ENCODE measurements at places on chromosomes 5 and 9.

DNA sequence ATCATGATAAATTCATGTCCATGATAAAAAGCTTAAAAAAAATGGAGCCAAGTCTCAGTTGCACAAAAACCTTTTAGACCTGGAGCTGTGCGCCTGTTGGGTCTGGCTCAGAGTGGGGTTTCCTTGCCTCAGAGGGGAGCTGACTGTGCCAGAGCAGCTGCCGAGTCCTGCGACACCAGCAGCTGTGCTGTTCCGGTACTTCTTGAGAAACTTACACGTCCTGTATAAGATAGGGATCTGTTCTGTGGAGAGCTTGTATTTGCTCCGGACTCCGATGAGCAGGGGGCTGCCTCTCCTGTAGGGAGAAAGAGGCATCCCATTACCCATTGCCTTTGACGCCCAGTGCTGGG, 28.6 kb downstream of the GFPT2 start:
- no peak for DNase-seq

DNA sequence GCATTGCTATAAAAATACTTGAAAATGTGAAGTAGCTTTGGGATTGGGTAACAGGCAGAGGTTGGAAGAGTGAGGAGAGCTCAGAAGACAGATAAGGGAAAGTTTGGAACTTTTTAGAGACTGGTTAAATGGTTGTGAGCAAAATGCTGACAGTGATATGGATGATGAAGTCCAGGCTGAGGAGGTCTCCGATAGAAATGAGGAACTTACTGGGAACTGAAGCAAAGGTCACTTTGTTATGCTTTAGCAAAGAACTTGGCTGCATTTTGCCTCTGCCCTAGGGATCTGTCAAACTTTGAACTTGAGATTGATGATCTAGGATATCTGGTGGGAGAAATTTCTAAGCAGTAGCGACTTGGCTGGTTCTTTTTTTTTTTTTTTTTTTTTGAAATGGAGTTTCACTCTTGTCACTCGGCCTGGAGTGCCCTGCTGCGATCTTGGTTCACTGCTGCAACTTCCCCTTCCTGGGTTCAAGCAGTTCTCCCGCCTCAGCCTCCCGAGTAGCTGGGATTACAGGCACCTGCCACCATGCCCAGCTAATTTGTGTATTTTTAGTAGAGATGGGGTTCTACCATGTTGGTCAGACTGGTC, 998.9 kb downstream of the TLE1 start:
- DNase-seq: no peak

- no peak for DNase-seq
These were observed 284.8 kb downstream of the CTNND2 start for GRCh38 chr5:11619339-11620024.

DNA sequence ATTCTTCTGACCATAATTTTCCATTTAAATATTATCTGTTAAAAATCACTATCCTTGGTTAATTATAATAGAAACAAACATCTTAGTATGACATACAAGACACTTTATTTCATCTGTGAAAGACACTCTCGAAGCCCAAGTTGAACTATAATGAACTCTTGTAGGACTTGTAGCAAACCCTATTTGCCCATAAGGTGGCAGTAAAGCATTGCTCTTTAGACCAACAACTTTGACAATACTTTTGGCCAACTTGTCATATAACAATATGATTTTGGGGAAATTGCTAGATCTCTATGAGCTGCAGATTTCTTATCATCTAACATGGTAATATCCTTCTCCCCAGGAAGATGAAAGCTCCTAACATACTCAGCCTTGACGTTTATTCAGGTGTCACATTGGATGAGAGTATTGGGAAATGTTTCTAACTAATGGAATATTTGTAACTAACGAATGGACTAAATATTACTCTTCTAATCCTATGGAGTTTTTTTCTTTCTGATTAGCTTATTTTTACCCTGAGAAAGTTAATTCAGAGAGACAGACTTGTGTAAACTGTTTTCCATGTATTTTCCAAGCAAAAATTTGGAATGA, 11.0 kb downstream of the SPINK14 start:
- DNase-seq: no peak

GRCh38 chr9:70406434-70406862, 8.0 kb downstream of the KLF9 start:
- DNase-seq: no peak

DNA sequence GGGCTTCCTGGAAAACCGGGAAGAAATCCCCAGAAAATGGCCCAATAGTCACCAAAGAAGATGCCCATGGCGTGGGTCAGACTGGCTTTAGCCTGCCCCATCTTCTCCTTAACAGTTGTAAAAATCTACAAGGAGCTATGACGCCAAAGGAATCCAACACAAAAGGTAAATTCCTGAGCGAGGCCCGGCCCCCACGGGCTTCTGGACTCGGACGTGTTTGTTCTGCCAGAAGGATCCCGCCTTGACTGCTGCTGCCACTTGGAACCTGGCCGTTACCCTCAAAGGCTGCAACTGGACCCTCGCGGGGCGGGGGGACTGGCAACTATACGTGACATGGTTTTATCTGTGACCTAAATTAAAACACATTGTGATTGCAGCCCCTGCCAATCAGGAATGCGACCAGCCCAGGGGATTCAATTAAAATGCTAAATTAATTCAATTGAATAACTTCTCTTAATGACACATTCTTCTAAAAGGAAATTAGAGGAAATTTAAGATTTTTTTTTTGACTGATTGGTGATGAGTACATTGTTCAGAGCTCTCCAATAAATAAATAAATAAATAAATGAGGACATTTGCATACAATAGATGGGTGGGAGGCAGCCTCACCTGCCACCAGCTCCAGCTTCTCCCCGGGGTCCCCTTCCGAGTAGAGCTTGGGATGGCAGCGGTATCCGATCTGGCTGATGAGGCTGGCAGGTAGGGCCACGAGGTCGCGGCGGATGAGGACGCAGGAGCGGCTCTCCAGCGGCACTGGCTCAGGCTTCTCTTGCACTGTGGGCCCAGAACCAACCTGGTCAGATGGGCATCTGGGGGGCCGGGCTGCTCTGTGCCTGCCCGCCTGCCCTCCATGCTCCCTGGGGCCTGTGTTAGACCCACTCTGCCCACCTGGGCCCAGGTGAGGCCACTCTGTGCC, 54.7 kb upstream of the UBAC1 start:
- DNase-seq: no peak

- no peak for DNase-seq
These were observed 136.3 kb upstream of the SPRY4 start for GRCh38 chr5:142461028-142461590.

DNA sequence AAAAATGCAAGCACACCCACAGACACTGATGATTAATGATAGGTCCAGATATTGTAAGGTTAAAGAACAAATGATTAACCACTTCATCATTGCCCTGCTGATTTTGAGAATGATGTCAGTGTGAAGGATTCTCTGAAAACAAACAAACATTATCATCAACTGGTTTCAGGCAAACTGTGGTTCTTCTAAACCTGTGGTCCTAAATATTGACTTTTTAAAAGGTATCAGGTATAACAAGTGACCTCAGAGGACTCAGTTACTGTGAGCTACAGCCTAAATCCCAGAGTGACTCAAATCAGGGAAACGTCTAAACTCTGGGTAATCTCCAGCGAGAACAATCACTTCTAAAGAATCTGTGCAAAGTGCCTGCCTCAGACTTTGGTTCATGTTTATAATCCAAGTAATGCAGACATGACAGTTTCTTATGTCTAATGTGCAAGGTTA, 172.3 kb upstream of the CDH6 start:
- no peak for DNase-seq

DNA sequence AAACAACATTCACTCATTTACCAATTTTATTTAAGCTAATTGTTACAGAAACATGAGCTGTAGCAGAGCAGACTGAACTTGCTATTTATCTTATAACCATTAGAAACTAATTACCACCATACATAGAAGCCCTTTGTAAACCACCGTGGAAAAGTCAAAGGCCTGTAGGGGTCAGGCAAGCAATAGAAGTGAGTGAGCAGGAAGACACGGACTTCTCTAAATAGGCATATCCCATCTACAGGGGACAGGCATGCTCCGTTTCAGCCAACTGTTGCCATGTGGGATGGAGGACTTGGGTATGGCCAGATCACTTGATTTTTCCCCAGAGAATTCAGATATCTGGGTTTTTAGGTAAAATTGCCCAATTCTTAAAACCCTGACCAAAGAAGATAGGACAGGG, 44.8 kb downstream of the PRRC1 start:
- no peak for DNase-seq

GRCh38 chr5:24555229-24555628, 89.5 kb downstream of the CDH10 start:
- DNase-seq: no peak

GRCh38 chr5:38323645-38324295, 65.4 kb downstream of the EGFLAM start:
- no peak for DNase-seq

DNA sequence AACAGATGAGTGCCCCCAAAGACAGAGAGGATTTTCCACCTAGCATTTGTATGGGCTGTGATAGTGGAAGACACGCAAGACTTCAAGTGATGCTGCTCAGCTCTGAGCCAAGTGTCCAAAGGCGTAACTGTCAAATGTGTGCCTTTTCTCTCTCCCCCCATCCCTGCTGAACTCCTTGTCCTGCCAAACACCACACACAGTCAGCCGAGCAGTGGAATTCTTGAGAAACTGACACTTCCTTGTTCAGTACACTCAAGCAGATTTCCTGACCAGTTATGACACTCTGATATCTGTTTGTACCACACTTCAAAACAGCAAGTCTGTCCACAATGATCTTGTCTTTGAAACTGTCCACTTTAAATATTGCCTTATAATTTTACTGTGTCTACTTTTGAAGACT, 166.4 kb downstream of the PIK3R1 start:
- DNase-seq: no peak

DNA sequence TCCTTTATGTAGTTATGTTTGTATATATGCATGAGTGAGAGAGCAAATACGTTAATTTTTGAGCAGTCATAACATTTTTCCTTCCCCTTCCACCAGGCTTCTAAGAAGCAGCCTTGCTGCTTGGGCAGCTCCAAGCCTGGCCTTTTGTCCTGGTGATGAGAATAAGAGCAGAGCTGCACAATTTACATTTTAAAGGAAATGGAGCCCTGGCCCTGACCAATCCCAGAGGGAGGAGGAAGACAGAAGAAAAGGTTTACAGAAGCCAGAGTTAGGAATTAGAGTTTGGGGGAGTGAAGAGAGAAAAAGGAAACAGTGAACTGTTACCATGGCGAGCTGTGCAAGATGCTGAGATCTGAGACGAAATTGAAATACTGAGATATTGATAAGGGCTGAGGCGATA, 25.3 kb upstream of the EFNA5 start:
- DNase-seq: no peak

DNA sequence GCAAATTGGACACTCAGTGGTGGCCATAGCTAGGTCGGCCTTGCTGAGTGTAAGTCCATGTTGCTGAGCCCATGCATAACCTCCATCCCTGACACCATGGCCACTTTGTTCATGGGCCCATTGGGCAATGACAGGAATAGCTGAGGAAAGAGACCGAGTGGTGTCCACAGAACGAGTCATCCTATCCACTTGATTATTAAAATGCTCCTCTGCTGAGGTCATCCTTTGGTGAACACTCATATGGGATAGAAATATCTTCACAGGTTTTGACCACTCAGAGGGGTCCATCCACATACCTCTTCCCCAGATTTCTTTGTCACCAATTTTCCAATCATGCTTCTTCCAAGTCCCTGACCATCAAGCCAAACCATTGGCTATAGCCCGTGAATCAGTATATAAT, 63.6 kb downstream of the PPIC start:
- DNase-seq: no peak

DNA sequence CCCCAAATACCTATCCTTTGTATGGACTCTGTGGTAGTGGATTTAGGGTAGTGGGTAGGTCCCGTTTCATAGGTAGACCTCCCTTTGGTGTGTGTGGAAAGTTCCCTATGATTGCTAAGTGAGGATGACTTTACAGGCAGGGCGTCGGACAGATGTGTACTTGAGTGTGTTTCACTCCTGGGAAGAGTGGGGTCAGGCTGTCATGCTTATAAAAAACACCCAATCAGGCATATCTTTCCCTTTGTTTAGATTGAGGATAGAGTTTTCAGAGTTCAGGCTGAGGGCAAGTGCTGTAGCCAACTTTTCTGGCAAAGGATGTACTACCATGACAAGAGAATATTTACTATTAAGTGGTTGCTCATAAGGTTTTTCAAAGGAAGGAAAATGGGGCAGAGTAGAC, 242.0 kb downstream of the YTHDC2 start:
- no peak for DNase-seq

GRCh38 chr9:38641985-38642864, 21.8 kb upstream of the ANKRD18A start:
- DNase-seq: no peak

DNA sequence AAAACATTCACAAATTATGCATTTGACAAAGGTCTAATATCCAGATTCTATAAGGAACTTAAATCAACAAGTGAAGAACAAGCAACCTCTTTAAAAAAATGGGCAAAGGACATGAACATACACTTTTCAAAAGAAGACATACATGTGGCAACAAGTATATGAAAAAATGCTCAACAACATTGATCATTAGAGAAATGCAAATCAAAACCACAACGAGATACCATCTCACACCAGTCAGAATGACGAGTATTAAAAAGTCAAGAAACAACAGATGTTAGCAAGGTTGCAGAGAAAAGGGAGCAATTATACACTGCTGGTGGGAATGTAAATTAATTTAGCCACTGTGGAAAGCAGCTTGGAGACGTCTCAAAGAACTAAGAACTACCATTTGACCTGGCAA, 38.9 kb upstream of the TNFSF15 start:
- DNase-seq: no peak

- DNase-seq: no peak
These were observed 94.2 kb downstream of the PPIC start for GRCh38 chr5:122942164-122942914.

DNA sequence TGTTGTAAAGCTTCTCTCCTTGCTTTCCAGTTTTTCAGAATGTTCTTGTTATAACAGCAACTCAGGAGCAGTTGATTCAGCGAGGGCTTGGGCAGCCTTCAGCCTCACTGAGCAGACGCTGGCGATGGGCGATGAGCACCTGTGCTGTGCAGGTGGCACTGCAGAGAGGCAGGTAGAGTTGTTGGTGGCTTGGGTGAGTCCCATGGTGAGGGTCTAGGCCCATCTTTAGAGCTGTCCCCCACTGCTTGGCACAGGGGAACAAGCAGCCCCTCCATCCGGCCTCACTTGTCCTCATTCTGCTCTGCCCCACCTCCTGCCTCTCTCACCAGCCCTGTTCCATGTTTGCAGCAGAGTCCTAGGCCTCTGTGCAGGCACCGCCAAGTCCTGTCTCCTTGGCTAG, 6.1 kb upstream of the CXCL14 start:
- DNase-seq: no peak

DNA sequence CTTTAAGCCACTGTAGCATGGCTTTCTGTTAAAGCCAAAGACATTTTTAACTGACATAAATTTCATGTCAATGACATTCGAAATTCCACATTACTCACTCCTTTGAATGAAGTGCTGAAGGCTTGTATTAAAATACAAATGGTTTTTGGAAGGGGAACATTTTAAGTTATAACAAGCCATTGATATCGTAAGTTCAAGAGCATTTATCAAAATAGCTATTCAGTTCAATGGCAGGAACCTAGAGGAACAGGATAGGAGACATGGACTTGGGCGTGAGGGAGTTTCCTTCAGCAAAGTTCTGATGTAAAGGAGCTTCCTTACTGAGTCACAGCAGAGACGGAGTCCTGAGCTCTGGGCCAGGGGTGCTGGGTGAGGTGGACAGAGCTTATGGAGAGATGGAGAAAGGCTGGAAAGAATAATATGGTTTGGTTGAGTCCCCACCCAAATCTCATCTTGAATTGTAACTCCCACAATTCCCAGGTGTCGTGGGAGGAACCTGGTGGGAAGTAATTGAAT, 631.8 kb downstream of the BNC2 start:
- no peak for DNase-seq
